Stimulated activated naive CD8-positive, alpha-beta T cell treated with anti-CD3 and anti-CD28 coated beads, Interleukin-15, Interleukin-2, amounts not matched to agents 100 U/mL and 50 U/mL, for 24 hours (primary cell): ENCODE measurements at places on chromosomes 5 and 9.

DNA sequence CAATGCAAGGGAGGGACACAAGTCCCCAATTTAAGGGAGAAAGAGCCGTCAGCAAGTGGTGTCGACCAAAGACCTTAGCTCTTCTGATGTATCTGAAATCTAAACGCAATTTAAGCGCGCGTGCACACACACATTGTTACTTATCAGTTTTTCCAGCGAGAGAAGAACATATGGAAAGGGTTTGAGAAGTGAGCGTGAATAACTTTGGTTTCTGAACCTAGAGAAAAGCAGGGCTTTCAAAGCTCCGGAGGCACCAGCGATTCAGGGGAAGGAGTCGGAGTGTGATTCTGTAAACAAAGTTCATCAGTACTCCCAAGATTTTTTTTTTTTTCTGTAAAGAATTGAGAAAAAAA lies 191.8 kb downstream of the MEF2C start:
- DNase-seq, result no peak

- DNase-seq, result no peak
These were observed 351.9 kb downstream of the GLIS3 start for GRCh38 chr9:3947859-3948438.

DNA sequence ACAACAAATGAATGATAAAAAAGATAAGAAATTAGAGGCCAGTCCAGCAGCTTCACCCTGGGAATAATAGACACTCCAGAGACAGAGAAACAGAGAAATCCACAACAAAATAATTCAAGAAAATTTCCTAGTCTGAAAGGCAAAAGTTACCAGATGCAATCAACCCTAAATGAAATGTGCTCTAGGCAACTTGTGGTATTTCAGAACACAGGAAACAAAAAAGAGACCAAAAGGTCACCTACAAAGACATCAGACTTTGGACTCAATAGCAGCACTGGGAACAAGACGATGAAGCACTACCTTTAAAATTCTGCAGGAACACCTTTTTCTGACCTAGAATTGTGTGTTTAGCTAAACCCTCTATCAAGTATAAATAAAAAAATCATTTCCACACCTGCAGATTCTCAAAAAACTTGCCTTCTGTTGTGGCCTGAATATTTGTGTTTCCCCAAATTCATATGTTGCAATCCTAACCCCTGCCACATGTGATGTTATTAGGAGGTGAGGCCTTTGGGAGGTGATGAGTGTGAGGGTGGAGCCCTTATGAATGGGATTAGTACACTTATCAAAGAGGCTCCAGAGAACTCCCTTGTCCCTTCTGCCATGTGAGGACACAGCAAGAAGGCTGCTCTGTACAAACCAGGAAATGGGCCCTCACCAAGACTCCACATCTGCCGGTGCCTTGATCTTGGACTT lies 5.9 kb upstream of the MAPK9 start:
- DNase-seq, result no peak

DNA sequence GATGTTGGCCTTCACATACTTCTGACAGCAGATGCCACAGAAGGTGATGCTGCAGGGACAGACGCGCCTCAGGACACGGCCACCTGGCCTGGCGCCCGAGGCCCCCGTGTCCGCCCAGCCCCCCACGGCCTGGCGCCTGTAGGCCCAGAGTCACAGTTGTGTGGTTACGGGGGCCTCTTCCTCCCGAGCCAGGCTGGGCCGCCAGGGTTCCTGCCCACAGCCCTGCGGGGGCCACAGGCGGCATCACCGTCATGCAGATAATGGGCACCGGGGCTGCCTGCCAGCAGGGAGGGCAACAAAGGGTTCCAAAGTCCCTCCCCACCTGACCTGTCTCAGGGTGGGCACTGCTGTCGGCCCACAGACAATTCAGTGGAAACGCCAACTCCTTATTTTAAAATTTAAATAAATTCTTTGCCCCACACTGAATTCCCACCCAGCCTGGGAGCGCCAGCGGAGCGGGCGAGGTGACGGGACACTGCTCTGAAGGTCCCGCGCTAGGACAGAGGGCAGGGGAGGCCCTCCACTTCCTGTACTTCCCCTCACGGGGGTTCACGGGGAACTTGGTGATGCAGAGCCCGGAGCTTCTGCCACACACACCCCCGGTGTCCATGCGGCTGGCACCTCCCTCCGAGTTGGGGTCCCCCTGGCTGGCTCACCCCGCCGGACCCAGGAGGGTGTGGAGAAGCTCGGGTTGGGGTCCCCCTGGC lies 40.6 kb downstream of the EXOC3 start:
- DNase-seq, result no peak
